ENCODE measurements at places on chromosomes 1 and 21.
A peak's percentile ranks its signal among the peaks of the same experiment; 100 is the strongest.

DNA sequence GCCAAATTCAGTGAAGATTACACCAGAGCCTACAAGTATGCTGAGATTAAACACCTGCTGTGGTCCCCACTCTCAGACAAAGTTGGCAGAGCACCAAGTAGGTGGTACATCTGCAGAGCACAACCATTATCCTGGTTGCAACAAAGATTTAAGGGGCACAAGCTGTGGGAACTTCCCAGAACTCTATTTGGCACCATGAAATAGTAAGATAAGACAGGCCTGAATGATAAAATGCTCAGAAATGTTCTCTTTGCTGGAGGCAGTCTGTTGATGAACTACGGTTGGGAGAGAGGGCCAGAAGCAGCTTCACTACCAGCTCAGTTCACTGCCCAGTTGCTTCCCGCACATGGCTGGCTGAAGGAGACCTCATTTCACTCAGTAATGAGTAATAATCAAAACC is 19.9 kb downstream of the RPL5 start:
- DNase-seq = no peak

- DNase-seq = peak; percentile 41
Observed at GRCh38 chr1:206685769-206686477, 1.2 kb downstream of the MAPKAPK2 start.

- DNase-seq = peak; percentile 35
Observed at GRCh38 chr1:110053552-110054428, 16.7 kb downstream of the ALX3 start.

DNA sequence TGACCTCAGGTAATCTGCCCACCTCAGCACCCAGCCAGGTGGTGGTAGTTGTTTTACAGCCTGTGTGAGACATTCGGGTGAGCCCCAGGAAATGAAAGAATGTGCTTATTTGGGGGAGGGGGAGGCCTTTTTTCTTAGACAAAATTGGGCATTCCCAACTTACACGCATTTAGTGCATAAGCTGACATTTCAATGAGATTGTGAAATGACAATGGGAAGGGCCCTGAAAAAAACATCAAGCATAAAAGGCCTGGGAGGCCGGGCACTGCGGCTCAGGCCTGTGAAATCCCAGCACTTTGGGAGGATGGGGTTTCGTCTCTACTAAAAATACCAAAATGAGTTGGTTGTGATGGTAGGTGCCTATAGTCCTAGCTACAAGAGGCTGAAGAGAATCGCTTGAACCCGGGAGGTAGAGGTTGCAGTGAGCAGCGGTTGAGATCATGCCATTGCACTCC is 5.0 kb downstream of the GAS5 start:
- no peak for DNase-seq

- no peak for DNase-seq
Observed at GRCh38 chr21:45867041-45867666, 114.4 kb upstream of the COL6A1 start.

DNA sequence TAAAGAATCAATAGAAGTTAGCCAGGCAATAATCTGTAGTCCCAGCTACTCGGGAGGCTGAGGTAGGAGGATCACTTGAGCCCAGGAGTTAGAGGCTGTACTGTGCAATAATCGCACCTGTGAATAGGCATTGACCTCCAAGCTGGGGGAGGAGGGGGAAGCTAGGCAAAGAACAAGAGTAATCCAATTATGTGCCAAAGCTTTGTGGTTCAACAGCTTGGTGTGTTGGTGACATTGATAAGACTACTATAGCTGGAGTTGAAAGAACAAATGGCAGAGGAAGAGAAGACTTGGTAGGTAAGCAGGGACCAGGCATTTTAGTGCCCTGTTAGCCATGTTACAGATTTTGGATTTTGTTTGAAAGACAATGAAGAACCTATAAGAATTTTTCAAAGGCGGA is 2.1 kb upstream of the TMCO2 start:
- DNase-seq = no peak
